ENCODE measurements at places on chromosomes 6 and 20.

GRCh38 chr6:45592991-45593390 lies 215.3 kb upstream of the SUPT3H start:
- DNase-seq: no peak

DNA sequence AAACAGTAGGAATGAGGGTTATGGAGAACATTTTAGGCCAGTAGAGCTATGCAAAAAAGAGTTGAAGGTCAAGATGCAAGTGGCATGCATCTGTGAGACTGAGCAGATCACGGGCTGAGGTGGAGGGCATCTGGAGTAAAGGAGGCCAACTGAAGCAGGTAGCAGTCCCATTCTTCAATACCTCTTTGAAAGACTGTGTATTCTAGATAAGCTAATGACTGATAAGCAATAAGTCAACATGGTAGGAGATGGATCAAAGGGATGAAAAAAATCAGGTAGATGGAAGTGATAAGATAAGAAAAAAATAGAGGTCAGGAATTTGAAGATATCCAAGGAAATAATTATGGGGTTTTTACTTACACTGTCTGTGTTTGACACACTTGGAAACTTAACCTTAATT lies 55.6 kb downstream of the ARMC2 start:
- no peak for DNase-seq

DNA sequence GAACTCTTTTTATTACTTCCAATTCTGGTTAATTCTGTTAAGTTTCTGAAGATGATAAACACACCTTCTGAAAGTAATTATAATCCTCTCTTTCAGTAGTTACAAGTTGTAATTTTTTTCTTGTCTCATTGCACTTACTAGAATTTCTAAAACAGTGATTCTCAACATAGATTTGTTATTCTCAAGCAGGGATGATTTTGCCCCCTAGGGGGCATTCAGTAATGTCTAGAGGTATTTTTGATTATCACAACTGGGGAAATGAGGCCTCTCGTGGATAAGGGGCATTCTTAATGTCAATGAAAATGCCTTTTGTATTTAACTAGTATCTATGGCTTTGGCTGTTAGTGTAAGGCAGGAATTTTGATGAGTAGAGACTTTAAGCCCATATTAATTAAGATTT lies 39.4 kb upstream of the MAFB start:
- DNase-seq: no peak

DNA sequence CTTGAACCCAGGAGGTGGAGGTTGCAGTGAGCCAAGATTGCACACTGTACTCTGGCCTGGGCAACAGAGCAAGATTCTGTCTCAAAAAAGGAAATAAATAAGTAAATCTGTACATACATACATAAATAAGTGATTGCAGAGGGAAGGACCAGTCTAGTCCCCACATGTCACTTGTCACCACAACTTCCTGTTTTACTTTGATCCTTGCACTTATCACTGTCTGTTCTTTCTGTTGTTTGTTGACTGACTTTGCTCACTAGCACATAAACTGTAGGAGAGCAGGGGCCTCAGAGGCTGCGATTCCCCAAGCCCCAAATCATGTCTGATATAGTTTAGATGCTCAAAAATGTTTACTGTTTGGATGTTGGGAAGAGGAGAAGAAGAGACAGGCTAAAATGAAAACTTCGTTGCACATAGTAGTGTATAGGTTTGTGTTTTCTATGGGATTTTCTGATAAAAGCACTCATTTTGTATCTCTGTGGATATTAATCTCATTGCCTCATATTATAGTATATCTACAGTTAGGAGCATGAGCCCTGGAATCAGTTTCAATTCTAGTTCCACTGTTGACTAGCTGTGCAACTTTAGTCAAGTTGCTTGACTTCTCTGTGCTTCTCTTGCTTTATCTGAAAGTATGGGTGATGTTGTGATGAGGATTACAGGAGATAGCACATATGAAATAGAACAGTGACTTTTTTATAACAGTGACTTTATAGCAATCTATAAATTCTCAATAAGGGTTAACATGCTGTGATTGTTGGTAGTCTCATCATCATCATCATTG lies 165.0 kb downstream of the TBC1D7 start:
- DNase-seq: no peak

- no peak for DNase-seq
These were observed 2.0 kb upstream of the RAET1G start for GRCh38 chr6:149924933-149925252.

- DNase-seq: no peak
These were observed 48.7 kb downstream of the SLC35F1 start for GRCh38 chr6:117955684-117956256.

GRCh38 chr6:2658788-2659187 lies 91.9 kb downstream of the MYLK4 start:
- DNase-seq: no peak

DNA sequence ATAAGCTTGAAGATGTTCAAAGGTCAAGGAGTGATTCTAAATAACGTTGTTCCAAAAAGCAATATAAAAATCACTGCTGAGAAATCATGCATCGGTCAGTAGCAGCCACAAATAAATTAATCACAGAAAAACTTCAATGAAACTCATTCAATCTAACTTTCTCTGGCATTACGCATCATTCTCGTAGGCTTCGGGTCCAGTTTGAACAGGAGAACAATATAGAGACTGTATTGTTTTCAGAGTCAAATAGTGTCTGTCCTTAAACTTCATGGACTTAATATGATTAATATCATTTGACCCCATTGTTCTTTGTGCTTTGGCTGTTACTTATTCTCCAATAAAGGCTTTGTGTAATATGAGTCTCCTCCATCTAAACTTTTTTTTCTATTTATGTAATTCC lies 200.4 kb downstream of the C6orf118 start:
- DNase-seq: no peak

DNA sequence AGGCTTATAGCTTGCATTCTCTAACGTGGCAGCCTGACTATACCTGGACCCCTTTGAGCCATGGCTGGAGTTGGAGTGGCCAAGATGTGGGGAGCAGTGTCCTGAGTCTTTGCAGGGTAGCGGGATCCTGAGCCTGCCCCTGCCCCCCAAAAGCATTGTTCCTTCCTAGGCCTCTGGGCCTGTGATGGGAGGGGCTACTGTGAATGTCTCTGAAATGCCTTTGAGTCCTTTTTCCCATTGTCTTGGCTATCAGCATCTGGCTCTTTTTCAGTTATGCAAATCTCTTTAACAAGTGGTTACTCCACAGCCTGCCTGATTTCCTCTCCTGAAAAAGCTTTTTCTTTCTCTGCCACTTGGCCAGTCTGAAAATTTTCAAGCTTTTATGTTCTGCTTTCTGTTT lies 17.0 kb upstream of the PRL start:
- no peak for DNase-seq

DNA sequence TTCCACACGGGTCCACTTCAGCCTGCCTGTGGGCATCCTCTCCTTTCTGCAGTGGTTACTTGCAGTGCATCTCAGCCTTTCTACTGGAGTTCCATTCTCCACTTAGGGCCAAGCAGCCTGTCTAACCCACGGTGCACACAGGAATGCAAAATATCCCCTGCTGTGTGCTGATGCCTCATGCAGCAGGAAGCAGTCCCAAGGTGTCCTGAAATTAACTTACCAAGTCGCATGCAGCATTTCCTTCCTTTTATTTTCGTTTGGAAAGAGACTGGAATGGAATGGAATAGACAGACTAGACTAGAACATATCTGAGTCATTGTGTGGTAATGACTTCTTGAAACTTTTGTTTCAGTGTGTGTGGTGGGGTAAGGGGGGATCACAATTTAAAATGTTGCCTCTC lies 25.9 kb upstream of the FOXQ1 start:
- DNase-seq: no peak

DNA sequence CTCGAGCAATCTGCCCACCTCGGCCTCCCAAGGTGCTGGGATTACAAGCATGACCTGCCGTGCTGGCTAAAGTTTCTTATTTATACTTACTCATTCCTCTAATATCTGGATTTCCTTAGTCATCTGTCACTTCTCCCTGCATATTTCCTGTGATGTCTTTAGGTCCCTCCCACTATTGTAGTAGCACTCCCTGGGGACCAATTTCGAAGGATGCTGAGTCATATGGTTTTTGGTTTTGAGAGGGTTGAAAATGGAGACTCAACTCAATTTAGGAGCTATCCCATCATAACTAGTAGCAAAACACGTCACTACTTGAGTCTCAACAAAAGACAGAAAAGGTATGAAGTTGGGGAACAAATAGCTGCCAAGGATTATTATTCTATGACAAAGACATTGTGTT lies 20.2 kb downstream of the MCUR1 start:
- DNase-seq: no peak

DNA sequence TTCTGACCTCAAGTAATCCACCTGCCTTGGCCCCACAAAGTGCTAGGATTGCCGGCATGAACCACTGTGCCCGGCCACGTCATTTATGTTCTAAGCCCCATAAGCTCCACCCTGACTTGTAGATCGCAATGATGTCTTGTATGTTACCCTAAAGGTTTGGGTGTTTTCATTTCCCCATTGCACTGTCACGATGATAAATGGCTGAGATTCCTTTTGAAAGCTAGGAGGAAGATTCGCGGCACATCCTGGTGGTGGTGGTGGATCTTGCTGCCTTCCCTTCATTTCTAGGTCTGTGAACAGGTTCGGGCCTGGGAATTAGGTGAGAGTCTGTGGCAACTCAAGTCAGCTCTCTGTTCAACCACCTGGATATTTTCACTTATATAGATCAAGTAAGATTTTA lies 28.3 kb downstream of the MUC22 start:
- DNase-seq: no peak

DNA sequence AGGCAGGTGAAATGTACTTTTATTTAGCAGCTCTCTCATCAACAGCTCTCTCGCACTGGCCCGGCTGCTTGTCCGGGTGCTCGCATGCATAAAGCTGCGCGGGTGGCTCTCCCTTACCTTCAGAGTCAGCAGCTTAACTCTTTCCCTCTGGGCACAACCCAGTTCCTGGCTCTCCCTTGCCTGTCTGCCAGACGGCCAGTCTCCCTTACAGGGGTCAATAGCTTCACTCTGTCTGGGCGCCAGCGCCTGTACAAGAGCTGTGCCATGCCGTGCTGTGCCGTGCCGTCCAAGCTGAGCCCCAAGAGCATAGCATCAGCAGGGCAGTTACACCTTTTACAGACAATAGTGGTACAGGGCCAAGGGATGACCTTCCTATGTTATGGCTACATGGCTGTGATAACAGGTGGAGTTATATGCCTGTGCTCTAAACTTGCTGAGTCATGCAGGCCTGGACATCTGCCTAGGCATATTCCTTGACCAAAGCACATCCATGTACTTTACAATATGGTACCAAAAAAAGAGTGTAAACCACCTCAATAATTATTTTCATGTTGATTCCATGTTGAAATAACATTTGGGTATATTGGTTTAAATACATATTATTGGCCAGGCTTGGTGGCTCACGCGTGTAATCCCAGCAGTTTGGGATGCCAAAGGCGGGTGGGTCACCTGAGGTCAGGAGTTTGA lies 47.9 kb downstream of the BLTP3A start:
- DNase-seq: no peak

DNA sequence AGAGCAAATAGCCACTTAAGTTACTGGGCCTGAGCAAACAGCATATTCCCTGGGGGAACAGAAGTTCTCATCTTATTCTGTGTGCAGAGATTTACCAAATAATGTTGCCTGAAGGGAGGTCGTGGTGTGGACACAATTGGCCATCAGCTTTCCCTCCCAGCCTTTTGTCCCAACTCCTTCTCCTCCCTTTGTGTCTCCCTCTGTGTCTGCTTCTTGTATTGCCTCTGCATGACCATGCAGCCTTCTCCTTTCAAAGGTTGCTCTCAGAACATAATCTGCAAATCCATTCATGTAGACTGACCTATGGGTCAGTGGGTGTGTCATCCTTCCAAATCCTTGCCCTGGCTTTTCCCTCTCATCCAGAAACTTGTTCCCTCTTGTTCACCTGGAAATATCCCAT lies 150.3 kb upstream of the INSM1 start:
- DNase-seq: no peak

- DNase-seq: no peak
These were observed 55.7 kb upstream of the LRFN2 start for GRCh38 chr6:40642837-40643236.

GRCh38 chr20:440636-441035 lies 21.7 kb downstream of the TBC1D20 start:
- DNase-seq: no peak

GRCh38 chr20:55701467-55701866 lies 303.9 kb downstream of the CBLN4 start:
- no peak for DNase-seq

DNA sequence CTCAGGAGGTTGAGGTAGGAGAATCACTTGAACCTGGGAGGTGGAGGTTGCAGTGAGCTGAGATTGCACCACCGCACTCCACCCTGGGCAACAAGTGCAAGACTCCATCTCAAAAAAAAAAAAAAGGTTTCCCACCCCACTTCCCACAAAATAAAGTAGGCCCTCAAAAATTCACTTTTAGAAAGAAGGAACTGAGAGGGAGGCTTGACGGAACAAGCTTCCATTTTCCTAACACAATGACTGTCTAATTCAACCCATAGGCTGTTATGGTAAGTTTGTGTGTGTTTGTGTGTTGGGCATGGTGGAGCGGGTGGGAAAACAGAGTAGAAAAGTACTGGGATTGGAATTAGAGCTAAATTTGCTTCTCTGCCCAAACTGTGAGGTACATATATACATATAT lies 98.4 kb upstream of the MAN1A1 start:
- no peak for DNase-seq

- DNase-seq: no peak
These were observed 184.3 kb upstream of the SOX4 start for GRCh38 chr6:21409231-21409630.

Data from mesothelial cell of epicardium (in vitro differentiated cells).